ENCODE measurements at places on chromosomes 4 and X.

GRCh38 chrX:7264399-7264798 lies 116.4 kb upstream of the PUDP start:
- DNase-seq, result no peak

- no peak for DNase-seq
These were observed 47.6 kb downstream of the METTL14 start for GRCh38 chr4:118732591-118733330.

DNA sequence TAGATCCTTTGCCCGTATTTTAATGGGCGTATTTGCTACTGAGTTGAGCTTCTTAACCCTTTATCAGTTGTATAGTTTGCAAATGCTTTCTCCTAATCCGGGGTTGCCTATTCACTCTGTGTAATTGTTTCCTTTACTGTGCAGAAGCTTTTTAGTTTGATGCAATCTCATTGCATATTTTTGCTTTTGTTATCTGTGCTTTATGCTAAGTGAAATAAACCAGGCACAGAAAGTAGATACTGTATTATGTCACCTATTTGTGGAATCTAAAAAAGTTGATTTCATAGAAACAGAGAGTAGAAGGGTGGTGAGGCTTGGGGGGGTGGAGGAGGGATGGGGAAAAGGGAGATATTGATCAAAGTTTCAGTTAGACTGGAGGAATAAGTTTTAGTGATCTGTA lies 17.7 kb downstream of the OGT start:
- no peak for DNase-seq

DNA sequence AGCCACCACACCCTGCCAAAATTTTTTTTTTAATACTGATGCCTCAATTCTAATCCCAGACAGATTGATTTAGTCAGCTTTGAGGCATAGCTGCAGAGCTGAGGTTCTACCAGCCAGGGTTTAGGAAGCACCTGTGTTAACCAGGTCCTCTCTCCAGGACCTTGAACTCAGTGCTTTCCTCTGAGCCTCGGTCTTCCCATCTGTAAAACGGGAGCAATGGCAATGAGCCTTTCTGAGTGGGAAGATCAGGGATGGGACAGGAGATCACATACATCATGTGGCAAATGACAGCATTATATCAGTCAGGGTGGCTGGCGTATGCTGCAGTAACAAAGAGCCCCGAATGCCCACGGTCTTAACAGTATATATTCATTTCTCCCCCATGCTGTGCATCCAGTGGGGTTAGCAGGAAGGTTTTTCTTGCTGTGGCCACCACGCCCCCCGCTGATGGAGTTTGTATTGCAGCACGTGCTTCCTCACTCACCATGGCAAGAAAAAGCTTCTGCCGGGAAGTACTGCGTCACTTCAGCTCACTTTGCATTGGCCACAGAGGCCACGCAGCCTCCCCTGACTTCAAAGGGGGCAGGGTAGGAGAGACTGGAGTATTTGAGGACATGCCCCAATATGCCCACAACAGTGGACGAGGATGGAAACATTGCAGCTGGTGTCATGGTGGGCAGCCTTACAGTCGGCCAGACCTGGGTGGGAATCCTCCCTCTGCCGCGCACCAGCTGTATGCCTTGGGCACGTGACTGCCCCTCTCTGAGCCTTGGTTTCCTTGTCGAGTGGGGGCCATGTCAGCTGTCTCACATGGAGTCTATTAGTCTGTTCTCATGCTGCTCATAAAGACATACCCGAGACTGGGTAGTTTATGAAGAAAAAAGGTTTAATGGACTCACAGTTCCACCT lies 24.1 kb upstream of the MRFAP1 start:
- DNase-seq, result no peak

- no peak for DNase-seq
These were observed 208.1 kb upstream of the ADGRL3 start for GRCh38 chr4:60992037-60992436.

- DNase-seq, result no peak
These were observed 488.3 kb downstream of the PPARGC1A start for GRCh38 chr4:23401572-23401971.

DNA sequence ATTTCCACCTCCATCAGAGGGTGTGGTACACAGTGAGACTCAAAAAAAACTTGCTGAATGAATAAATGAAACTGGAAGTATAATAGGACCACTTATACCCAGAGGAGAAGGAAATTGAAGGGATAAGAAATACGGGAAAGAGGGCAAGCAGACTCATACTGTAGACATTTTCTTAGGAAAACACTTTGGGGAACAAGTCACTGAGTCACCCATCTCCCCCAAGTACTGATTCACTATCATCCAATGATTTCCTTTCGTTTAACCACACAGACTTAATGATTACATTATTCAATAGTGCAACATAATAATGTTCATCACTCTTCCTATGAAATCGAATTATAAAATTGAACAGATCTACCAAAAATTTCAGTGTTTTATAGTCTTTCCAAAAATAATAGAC lies 97.1 kb downstream of the LDB2 start:
- DNase-seq, result no peak

DNA sequence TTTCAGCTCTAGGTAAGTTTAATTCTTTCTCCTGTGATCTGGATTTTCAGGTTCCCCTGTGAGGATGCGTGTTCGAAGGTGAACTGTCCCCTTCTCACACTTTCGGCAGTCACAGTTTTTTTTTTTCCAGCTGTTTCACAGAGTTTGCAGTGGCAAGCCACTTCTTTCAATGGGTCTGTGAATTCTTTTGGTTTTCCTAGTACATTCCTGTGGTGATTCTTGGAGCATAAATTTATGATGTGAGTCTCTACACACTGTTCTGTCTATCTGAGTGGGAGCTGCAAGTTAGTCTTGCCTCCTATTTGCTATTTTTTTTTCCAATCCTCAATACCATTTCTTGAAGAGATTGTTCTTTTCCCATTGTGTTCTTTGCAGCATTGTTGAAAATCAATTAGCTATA lies 595.5 kb downstream of the RAPGEF2 start:
- no peak for DNase-seq

DNA sequence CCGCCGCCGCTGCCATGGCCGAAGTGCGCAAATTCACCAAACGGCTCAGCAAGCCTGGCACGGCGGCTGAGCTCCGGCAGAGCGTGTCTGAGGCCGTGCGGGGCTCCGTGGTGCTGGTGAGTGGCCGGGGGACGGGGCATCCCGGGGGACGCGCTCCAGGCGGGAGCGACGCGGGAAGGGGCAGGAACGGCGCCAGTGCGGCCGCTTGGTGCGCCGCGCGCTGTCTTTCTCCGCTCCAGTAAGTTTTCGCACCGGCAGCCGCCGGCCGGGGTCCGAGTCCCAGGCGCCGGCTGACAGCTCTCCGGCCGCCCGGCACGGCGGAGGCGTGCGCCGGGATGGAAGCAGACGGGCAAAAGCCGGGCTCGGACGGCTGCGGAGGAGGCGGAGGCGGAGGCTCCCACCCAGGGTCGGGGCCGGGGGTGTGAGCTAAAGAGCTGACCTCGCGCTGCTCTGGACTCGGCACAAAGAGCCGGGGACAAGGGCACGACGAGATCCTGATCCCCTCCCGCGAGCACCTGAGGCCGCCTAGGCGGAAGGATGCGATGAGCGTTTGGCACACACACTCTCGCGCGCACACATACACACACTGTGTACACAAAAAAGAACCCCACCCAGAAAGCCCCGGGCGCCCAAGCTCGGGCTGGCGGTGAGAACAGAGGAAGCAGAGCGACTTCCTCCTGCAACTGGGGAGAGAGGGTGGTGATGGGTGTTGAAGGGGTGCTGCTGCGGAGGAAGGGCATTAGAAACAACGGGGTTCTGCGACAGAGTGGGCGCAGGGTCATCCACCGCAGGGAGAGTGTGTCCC lies 545 bp downstream of the DOCK11 start:
- no peak for DNase-seq
